ENCODE measurements at places on chromosomes 1 and 21.

DNA sequence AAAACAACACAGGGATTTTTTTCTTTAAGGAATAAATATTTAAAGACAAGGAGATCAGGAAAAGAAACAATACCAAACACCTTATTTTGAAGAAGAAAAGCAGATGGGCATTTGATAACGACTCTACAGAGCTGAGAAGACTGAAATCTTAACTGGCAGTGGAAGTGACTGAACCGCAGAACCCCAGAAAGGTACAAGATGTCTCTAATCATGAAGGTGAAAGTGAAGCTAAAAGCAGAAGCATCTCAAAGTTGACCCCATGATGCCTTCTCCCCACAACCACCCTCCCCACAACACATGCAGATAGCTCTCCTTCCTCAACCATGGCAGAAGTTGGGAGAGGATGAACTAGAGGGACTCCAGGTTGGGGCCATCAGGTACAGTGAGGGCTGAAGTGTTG lies 129.6 kb downstream of the ZNF648 start:
- DNase-seq, result no peak

DNA sequence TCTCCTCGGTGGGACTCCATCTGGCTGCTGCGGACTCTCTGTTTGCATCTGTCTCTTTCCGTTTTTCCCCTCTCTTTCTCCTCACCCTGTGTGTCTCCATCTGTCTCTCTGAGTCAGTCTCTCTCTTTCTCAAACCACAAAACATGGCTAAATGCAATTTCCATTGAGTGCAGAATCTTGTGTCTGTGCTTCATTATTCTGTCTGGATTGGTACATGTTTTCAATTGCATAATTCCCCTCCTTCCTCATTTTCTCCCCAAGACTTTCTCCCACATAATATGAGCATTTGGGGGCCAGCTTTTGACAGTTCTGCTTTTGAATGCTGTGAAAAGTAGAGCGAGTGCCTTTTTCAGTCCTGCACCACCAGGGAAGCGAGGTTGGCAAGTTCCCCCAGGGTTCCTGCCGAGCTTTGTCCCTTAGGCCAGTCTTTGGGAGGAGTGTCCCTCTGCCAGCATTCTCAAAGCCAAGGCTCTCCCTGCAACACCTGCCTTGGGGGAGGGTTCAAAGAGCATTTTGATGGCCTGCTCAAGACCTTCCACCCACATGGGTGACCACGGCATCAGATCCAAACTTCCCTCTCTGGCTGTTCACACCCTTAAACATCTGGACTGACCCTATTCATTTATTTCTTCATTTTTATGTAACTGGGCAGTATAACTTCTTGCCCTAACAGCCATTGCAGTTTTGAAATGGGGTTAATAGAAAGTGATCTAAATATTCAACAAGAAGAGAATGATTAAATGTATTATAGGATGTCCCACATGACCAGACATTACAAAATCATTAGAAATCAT lies 32.8 kb upstream of the SCMH1 start:
- DNase-seq, result peak; percentile 52

- DNase-seq, result peak; percentile 8
These were observed 652.5 kb downstream of the KIF26B start for GRCh38 chr1:245807306-245807705.

DNA sequence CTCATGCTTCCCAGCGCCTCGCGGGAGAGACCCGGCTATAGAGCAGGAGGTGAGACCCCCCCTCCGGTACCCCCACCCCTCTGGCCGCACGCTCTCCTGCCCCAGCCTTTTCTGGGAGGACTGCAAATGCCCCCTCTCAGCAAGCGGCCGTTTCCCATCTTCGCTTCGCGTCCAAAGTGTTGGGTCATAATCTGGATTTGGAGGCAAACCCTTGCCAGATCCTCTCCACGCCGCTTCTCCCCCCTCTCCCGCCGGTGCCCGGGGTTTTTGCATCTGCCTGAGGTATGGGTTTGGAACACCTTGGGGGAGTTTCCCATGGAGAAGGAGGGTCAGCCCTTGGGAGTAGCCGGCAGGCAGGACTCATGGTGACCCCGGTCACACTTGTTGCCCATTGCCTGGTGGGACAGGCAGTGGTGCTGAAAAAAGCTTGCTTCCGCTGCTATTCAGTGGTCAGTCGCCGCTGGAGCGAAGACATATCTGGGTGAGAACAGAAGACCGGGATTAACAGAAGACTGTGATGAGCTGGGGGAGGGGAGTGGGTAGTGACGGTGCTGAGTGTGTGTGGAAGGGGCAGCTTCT lies 935 bp downstream of the KCNK2 start:
- DNase-seq, result peak; percentile 31

DNA sequence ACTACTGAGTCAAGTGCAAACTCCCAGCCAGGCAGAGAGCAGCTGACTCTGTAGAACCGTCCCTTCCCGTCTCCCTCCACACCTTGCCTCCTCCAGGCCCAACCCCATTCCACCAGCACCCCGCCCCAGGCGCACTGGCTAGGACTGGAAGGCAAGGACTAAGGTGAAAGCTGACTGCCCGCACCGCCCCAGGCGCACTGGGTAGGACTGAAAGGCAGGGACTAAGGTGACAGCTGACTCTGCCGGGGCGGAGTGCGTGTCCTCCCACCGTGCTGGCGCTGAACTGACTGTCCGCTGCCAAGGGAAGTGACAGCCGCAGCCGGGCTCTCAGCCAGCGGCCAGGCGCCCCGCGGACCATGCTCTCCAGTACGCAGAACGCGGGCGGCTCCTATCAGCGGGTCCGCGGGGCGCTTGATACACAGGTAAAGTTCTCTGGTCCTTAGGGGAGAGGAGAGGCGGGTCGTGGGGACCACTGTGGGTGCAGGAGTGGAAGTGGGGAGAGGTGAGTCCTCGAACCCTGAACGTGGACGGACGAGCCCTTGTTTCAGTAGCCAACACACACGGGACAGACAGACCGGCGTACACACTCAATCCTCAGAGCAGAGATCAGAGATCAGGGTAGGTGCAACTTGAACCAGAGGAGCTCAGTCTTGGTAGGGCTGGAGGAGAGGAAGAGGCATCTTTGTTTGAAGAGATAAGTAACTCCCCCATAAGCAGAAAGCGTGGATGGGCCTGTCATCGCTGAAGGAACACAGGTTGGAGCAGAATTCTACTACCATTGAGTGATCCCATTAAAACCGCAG lies 58.0 kb downstream of the RBM11 start:
- peak; percentile 67 for DNase-seq

DNA sequence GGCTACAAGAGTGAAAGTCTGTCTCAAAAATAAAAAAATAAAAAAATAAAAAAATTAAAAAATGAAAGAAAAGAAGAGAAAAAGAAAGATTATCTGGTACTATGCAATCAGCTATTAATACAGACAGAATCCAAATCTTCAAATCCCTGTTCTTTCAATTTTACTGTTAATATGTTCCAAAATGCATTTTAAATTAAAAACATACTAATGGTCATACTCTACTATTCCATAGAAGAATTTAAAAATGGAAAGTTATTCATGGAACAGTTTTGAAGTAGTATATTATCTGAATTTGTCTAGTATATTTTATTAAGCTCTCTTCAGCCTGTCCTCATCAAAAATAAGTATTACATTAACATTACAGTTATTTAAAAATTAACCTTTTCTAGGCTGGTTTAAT lies 430.1 kb downstream of the PTBP2 start:
- DNase-seq, result peak; percentile 69

GRCh38 chr1:52474807-52475206 lies 70.4 kb downstream of the PRPF38A start:
- DNase-seq, result no peak

DNA sequence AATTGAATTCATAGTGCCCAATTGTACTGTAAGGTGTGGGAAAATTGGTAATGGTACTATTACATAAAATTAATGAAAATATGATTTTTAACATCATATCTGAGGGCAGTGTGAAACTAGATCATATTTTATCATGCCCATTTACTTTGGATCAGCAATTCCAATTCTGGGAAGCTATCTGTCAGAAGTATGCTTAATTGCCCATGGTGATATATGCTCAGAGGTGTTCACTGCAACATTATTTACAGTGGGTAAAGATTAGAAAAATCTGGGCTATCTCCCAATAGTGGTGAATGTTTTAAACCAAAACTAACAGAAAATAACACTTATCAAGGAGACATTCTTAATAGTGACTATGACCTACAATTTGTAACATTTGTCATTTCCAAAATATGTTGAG lies 1260.0 kb downstream of the BRINP3 start:
- no peak for DNase-seq

GRCh38 chr1:15152318-15153183 lies 996 bp upstream of the TMEM51 start:
- peak; percentile 94 for DNase-seq

DNA sequence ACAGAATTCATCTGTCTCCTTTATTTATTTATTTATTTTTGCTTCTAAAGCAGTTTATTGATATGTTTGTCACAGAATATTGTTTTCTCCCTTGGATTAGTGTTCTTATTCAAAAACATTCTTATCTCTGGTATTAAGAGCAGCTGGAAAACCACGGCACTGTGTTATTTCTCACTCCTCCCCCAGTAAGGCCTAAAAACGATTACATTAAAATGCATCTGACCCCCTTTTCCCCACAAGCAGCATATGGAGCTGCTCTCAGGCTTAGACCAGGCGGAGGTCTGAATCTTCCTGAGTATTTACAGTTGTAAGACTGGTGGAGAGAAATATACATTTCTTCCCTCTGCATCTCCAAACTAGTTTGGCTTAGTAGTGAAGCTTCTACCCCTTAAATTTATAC lies 86.8 kb downstream of the HLX start:
- no peak for DNase-seq
